Activated T-helper 17 cell treated with anti-CD3 and anti-CD28 coated beads, Interleukin-2, amount 50 U/mL, for 72 hours (primary cell): ENCODE measurements at places on chromosomes 5 and 9.
A peak's percentile ranks its signal among the peaks of the same experiment; 100 is the strongest.

DNA sequence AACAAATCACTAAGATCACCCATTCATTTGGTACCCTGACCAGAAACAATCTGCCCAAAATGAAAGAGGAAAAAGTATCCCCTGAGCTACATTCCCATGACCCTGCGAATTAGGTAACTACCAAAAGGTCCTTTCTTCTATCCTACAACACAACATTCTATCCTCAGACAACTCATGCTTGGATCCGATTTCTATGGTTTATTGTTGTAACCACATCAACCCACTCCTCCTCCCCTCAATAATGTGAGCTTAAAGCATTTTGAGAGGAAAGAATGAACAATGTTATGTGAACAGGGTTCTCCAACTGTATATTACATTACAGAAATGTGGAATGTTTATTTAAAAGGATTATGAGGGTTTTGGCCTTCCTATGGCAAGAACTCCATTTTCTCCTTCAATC, 4.0 kb downstream of the SLC35D2 start:
- H3K4me3 ChIP-seq = no peak overlapping the region
- H3K36me3 ChIP-seq = peaks cover 24% of the 10 kb centered on the region

DNA sequence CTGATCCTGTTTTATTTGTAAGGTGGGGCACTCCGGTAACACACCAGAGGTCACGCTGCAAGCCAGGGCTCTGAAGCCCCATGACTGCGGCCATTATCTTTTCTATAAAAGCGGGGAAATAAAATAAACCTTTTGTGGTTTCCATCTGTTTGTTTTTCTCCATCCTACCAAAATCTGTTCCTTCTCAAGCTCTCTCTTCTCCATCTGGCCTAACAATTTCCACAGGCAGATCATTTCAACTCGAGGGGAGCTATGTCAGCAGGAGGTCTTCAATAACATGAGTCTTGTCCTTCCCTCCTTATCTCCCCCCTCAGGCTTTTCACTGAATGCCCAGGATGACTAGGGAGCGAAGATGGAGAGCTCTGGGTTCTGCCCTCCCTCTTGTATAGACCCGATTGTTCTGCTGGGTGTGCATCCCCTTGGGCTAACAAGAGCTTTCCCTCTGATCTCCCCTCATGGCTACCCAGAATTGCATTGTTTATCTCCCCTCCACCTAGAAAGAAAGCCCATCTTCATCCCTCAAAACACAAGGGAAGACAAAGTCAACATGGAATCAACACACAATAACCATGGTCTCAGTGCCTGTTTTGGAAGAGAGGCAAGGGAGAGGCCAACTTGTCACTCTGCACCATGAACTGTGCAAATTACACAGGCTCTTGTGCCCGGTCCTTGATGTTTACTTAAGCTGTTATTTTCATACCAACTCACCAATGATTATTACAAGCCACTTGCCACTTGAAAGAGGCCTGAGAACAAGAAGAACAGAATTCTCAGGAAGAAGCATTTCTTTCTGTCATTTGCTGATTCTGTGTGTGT, 187.8 kb downstream of the FANCC start:
- no peak overlapping the region for H3K4me3 ChIP-seq
- H3K27me3 ChIP-seq = no peaks in the 10 kb centered on the region
- no peak for ATAC-seq
- no peak overlapping the region for H3K27ac ChIP-seq

GRCh38 chr9:93365427-93366118, 85.9 kb upstream of the FAM120A start:
- no peak overlapping the region for H3K27ac ChIP-seq
- ATAC-seq = no peak
- no peaks in the 10 kb centered on the region for H3K4me1 ChIP-seq
- peaks cover 13% of the 10 kb centered on the region for H3K27me3 ChIP-seq

GRCh38 chr9:16030528-16031185, 477.8 kb downstream of the CCDC171 start:
- no peak overlapping the region for H3K4me3 ChIP-seq
- H3K4me1 ChIP-seq = no peaks in the 10 kb centered on the region
- no peaks in the 10 kb centered on the region for H3K27me3 ChIP-seq
- H3K36me3 ChIP-seq = no peaks in the 10 kb centered on the region
- no peak overlapping the region for H3K27ac ChIP-seq

DNA sequence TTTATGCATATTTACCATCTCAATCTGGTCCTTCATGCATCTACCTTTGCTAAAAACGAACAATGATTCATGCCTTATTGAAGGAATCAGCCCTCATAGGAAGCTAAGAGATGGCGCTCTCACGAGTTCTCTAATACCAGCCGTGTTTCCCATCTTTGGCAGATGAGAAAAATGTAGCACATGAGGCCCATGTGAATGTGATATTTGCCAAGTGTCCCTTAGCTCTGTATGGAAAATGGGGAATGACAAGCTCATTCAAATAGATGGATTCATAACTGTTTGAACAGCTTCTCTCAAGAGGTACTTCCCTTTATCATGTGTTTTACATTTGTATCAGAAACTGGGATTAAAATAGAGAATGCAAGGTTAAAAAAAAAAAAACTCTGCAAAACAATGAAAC, 66.1 kb downstream of the TTC39B start:
- no peak for ATAC-seq
- H3K27me3 ChIP-seq = no peaks in the 10 kb centered on the region
- H3K4me3 ChIP-seq = no peak overlapping the region

GRCh38 chr5:112895682-112896081, 26.3 kb downstream of the REEP5 start:
- ATAC-seq = no peak
- H3K27ac ChIP-seq = peak overlapping the region; percentile 70
- peaks cover 17% of the 10 kb centered on the region for H3K4me1 ChIP-seq
- H3K36me3 ChIP-seq = peaks cover 85% of the 10 kb centered on the region
- no peak overlapping the region for H3K4me3 ChIP-seq

- H3K27me3 ChIP-seq = peaks cover 18% of the 10 kb centered on the region
- H3K27ac ChIP-seq = no peak overlapping the region
- ATAC-seq = no peak
- no peaks in the 10 kb centered on the region for H3K4me1 ChIP-seq
- H3K36me3 ChIP-seq = no peaks in the 10 kb centered on the region
These were observed 77.4 kb upstream of the ANXA1 start for GRCh38 chr9:73074176-73074708.

DNA sequence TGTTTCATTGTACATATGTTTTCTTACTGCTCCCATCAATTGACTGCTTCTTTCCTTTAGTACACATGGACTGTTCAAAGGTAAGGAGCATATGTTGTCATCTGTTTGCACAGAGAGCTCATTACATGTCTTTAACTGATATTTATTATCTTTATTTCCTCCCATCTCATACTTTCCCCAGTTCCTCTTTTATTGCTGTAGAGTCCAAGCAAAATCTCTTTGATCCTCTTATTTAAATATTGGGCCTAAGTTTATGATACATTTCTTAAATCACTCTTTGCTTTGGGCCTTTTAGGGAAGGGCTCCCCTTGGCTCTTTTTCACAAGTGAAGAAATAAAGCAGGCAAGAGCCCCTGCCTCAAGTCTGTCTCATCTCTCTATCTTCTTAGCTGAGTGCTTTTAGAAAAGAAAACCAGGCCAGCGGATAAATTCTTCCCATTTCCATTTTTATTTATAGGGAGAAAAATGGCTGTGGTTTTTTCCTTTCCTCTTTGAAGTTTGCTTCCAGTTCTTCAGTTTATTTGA, 152.4 kb downstream of the DOCK2 start:
- H3K27ac ChIP-seq = no peak overlapping the region
- H3K4me1 ChIP-seq = peaks cover 7% of the 10 kb centered on the region
- H3K36me3 ChIP-seq = peaks cover 81% of the 10 kb centered on the region
- H3K27me3 ChIP-seq = no peaks in the 10 kb centered on the region
- no peak overlapping the region for H3K4me3 ChIP-seq
